ENCODE measurements at places on chromosomes 13 and 19. TPM values are rescaled to one million over a fixed set of nuclear protein-coding genes. Genes with fewer than 3 reads are reported as not detected.

The SIGLEC12 gene
- total RNA-seq = under 0.01 TPM

The PLEKHJ1 gene
- 43.4 TPM for total RNA-seq

The SULT2B1 gene
- not detected for total RNA-seq

The CABP5 gene
- not detected for total RNA-seq

The LILRB4 gene
- under 0.01 TPM for total RNA-seq

The NCR1 gene
- total RNA-seq = 0.36 TPM

The PRTN3 gene
- total RNA-seq = not detected

The FXYD1 gene
- not detected for total RNA-seq

DNA sequence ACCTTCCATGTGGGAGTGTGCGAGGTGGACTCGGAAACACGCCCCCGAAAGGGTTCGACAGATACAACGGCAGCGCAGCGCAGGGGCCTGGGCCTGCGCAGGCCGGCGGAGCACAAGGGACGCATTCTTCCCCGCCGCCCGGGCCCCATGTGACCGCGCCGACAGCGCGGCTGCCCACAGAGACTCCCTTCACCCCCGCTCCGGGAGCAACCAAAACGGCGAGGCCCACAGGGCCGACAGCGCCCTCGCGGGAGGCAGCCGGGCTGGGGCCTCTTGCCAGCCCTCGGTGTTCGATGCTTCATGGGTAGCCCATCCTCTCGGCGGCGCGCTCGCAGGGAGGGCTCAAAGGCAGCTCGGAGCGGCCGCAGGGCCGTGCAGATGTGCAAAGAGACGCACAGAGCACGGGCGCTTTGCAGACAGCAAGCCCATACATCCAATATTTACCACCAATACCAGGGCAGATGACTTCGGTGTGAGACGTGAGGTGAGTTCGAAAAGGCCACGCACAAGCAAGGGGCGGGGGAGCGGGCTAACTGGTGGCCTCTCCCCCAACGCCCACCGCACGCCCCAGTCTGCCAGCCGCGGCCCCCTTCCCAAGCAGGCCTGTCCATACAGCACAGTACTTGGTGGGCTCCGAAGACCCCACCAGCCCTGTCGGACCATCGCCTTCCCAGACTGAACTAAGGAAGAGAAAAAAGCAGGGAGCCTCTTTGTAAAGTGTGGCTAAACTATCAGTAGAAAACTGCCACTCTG is 89.9 kb downstream of the CRYL1 start:
- no peak for DNase-seq

DNA sequence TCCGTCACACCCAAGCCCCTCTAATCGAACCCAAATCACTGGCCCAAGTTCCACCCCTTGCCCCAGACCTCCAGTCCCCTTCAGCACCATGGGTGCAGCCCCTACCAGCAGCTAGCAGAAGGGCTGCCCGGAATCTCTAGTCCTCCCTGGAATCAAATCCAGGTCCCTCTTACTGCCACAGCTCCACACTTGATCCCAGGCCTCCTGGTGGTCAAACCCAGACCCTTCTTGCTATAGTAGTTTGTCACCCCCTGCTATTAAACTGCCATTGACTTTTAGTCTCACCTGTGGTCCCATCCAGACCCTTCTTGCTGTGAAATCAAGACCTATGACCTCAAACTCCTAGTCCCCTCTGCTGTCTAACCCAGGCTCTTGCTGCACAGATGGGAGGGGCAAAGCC is 8.7 kb downstream of the HIPK4 start:
- DNase-seq = peak; percentile 75

GRCh38 chr19:30362156-30362754 is 9.9 kb upstream of the ZNF536 start:
- peak; percentile 6 for DNase-seq

DNA sequence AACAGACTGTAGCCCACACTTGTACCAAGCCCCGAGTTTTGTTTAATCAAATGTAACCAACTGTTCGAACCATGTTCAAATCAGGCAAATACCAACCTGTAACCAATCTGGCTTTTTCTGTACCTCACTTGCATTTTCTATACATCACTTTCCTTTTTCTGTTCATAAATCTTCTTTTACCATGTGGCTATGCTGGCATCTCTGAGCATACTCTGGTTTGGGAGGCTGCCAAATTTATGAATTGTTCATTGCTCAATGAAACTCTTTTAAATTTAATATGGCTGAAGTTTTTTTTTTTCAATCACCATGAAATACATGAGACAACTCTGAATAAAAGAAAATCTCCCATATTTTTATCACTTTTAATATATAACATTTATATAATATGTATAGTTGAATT is 256.1 kb downstream of the SLITRK6 start:
- no peak for DNase-seq

DNA sequence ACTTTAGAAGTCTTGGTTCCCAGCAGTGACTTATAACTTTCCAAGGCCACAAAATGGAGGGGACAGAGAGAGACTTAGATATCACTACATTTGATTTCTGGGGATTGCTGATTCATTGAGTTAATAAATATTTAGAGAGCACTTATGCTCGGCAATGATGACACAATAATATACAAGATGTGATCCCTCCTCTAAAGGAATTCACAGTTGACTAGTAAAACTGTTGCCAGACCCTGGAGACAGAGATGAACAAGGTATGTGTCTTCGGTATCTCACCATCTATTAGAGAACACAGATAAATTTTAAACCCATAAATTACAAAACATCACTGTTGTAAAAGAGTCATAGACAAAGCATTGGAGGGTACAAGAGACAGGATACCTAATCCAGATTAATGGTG is 437.5 kb downstream of the FOXO1 start:
- DNase-seq = no peak

- peak; percentile 0 for DNase-seq
These were observed 93.3 kb downstream of the OLFM4 start for GRCh38 chr13:53121919-53122318.

GRCh38 chr13:43785261-43785649 is 1.5 kb downstream of the ENOX1 start:
- DNase-seq = peak; percentile 27

DNA sequence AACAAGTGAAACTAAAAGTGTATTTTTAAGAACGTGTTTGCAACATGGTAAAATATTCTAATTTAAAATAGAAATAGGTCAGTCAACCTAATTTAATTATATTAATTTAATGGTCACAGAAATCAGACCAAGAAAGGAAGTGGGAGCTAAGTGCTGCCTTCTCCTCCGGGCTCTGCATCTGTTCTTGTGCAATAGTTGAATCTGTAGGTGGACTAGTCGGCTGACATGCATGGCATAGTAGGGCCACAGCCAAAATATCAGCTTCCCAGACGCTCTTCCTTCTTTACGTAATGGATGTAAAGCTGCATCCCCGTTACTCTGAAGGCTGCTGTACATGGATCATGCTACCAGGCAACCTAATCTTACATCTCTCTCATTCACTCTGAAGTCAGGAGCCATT is 47.3 kb downstream of the COL4A1 start:
- no peak for DNase-seq

DNA sequence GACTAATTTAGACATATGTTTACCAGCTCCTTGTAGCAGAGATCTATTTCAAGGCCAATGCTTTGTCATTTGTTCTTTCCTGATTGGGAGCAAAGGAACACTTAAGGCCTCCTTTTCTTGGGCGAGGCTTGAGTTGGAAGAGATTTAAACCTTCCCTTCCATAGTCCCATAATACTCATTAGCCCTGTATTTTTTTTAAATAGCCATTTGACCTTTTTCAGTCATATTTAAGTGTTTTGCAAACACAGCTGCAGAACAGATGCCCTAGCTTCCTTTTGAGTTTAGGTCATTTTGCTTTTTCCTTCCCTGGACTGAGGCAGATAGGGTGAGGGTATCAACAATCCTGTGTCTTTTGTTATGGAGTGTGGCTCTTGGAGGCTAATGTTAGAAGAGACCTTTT is 198.3 kb downstream of the NBEA start:
- no peak for DNase-seq

DNA sequence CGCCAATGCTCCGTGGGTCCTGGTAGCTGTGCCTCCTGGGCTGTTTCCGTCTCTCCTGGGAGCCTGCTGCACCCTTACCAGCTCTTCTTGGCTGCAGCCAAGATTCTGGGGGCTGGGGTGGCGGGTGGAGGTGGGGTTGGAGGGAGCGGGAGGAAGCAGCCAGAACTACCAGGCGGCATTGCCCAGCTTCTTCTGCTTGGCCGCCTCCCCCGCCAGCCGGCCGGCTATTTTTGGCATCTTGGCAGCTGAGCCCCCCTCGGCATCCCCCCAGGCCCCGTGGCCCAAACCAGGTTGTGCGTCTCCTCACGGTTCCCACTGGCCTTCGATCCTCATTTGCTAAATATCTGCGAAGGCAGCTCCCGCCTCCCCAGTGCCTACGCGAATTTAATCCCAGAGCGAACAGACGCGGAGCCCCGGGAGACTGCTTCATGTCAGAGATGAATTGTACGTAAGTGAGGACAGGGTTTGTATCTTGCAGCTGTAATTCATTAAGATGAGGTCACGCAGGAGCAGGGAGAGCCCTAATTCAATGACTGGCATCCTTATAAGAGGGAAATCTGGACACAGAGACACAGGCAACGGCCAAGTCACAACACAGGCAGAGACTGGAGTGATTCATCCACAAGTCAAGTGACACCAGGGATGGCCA is 12.8 kb upstream of the PEAK3 start:
- DNase-seq = peak; percentile 98

DNA sequence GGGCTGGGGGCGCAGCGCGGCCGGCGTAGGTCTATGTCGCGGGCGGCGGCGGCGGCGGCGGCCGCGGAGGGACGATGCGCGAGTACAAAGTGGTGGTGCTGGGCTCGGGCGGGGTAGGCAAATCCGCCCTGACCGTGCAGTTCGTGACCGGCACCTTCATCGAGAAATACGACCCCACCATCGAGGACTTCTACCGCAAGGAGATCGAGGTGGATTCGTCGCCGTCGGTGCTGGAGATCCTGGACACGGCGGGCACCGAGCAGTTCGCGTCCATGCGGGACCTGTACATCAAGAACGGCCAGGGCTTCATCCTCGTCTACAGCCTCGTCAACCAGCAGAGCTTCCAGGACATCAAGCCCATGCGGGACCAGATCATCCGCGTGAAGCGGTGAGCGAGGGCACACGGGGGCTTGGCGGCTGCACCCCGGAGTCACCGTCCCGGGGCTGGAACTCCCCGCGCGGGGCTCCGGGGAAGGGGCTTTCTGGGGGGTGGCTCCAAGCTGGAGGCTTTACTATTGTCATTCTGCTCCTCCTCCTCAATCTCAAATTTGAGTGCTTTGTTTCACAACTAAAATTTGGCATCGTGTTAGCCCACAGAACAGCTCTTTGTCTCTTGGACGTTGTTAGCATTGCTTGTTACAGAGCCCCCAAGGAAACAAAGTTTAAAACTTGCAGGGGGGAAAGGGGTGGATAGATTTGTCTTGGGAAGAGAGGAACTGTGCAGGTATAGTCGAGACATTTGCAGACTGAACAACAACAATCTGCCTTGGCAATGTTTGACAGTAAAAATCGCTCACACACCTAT is 630 bp downstream of the RAP2A start:
- peak; percentile 37 for DNase-seq

DNA sequence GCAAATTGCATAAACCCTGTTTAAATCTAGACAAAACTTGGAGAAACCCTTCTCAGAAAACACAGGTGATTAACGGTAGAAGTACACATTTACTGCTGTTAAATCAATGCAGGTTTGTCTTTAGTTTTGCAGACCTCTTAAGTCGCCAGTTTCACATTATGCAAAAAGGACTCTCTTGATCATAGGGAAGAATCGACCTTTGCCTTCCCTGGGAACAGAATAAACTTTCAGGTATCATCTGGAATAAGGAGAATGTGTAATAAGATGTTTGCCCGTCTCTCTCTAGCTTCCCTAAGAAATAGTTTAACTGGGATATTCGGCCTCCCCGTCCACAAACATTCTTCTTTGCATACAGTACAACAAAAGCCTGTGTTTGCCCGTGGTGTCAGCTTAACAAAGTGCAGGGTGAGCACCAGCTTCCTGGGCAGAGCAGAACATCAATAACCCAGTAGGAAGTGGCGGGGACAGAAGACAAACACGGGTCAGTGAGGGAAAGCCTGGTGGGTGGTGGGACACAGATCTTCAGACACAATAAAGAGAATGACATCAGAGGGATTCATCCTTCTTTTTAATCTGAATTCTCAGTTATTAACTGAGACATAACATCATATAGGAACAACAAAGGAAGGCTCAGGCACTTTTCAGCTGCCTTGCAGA is 1077.7 kb upstream of the SLC10A2 start:
- no peak for DNase-seq

- peak; percentile 68 for DNase-seq
These were observed 661 bp downstream of the KCNJ14 start for GRCh38 chr19:48455908-48456562.

DNA sequence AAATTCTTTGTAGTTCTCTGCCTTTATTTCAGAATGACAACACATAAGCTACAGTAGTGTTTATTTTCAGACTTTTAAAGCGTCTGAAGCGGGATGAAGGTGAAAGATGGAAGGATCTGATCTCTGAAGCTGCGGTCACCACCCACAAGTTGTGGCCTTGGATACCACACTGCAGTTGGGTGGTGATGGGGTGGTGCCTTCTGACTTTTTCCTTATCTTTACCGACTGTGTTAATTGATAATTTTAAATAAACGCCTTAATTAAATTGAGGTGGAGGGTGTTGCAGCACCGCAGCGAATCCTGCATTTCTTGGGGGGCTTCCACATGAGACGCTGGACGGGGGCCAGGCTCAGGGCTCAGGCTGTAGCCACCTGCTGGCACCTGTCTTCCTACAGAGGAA is 1.3 kb downstream of the TFDP1 start:
- DNase-seq = peak; percentile 88

DNA sequence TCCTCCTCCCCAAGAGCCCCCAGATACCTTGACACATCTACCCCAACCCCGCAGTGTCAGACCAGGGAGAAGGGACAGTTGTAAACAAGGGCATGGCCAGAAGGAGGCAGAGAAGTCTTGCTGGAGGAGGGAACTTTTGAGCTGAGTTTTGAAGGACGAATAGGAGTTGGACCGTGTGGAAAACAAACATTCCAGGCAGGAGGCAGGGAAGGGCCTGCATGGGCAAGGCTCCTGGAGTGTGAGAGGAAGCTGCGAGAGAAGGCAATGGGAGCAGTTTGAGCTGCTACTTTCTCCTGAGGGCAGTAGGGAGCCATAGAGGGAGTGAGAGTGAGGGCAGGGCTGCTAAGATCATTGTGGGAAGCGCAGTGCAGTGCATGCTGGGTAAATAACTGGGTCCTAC is 23.3 kb downstream of the IL12RB1 start:
- peak; percentile 29 for DNase-seq

- DNase-seq = peak; percentile 88
These were observed 107.2 kb downstream of the CACNA1A start for GRCh38 chr19:13398780-13399726.

DNA sequence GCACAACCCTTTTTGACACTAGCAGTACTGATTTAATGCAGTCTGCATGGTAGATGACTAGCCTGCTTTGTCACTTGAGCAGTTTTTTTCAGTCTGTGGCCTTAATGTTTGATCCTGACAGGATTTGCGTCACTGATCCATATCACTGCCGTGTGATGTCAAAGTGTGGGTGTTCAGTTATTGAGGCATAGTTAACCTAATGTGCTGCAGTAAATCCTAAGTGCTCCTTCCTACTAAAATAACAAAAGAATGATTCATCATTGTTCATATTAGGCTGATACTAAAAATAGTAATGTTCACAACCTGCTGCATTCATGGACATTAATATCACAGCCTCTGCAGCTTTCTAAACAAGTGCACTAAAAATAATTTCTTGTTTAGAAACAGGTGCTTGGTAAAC is 121.9 kb upstream of the MLNR start:
- DNase-seq = no peak
